Forelimb muscle (tissue), 1 donor: ENCODE measurements at places on chromosomes 16 and 17.

GRCh38 chr16:80084614-80085013 lies 456.2 kb upstream of the DYNLRB2 start:
- peak; percentile 67 for DNase-seq

DNA sequence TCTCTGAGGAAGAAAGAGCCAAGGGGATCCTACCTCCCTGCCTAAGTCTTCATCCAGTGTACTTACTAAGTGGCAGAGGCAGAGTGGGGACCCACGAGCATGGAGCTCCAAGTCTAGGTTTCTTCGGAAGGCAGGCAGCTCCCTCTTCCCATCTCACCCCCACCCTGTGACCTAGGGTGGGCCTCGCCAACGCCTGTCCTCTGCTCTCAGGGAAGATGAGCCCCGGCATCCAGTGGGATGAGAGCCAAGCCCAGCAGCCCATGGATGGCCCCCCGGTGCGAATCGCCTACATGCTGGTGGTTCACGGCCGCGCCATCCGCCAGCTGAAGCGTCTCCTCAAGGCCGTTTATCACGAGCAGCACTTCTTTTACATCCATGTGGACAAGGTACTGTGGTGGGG lies 8.3 kb downstream of the XYLT2 start:
- DNase-seq: no peak

DNA sequence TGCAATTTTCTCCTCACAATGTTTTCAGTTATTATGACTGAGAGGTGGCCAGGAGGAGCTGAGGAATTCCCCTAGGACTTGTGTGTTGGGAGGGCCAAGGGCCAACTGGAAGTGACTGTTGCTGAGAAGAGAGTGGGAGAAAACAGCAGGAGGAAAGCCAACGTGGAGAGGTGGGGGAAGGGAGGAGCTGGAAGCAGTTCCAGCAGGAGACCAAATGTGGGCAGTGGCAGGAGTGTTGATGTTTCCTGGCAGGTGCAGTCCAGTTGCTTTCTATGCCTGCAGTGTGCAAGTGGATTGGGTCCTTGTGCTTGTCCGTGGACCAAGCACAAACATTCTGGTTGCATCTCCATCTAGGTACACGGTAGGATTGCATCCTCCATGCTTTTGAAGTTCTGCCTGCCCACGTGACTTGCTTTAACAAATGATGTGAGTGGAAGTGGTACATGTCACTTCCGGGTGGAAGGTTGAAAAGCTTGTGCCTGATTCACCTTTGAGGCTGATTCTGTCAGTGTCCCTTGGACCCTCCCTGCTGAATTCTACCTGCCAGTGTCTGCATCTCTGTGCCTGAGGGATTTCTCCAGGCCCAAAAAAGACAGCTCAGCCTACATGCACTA lies 54.7 kb upstream of the CRHR1 start:
- DNase-seq: no peak

GRCh38 chr17:7560172-7561027 lies 1.3 kb upstream of the SENP3 start:
- DNase-seq: no peak

GRCh38 chr17:45871718-45872117 lies 22.6 kb upstream of the MAPT start:
- no peak for DNase-seq

DNA sequence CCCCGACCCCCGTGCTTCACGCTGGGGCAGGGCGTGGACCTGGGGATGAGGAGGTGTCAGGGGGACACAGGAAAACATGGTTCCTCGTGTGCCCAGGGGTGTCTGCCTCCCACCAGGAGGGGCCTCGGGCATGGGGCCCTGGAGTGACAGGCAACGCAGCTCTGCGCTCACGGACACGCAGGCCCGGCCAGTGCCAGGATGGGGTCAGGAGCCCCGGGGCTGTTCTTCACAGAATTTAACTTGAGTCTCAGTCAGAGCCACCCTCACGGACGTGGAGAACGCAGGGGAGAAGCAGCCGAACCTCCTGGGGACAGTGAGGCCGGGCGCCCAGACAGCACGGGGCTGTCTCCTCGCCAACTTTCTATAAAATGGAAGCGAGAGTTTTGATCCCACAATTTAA lies 16.7 kb downstream of the UNKL start:
- DNase-seq: no peak

DNA sequence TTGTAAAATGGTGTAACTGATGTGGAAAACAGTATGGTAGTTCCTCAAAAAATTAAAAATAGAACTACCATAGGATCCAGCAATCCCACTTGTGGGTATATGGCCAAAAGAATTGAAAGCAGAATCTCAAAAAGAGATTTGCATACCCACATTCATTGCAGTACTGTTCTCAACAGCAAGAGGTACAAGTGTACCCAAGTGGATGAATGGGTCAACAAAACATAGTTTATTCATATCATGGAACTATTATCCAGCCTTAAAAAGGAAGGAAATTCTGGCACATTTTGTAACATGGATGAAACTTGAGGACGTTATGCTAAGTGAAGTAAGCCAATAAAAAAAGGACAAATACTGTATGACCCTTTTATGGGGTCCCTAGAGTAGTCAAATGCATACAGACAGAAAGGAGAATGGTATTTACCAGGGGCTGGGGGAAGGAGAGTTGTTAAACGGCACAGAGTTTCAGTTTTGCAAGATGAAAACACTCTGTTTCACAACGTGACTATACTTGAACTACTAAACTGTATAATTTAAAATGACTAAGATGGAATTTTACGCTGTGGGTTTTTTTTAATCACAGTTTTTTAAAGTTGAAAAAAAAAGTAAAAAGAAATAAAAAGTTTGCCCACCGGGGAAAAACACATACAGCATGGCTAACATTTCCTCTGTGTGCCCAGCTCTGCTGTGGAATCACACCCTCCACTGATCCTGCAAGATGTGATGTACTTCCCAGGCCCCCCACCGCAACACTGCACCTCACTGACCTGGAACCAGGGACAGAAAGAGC lies 6.1 kb downstream of the TVP23A start:
- DNase-seq: no peak

DNA sequence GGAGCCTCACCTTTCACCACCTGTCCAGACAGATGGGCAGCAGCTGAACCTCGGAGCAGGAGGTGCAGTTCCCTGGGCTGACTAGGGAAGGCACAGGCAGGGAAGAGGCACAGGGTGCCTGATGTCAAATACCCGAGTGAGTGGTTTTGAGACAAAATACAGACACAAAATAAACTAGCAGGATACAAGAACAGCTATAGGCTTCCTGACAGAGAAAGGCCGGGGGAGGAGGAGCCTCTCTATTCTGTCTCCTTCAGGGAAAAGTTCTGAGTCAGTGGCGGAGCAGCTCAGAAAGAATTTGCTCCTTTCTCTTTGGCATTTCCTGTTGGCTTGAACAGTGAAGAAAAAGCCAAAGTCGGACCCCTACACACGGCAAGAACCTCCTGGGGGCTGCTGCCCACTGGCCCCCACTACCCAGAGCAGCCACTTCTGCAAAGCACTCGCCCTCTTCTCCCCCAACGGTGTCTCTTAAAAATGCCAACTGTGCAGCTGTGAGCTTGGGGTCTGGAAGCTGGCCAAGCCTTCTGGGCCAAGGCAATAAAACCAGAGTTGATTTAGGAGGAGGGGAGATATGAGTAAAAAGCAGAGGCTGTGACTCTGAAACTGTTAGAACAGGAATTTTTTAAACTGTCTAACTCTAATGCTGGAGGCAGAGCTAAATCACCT lies 14.4 kb upstream of the FAAP100 start:
- DNase-seq: peak; percentile 47

- DNase-seq: no peak
These were observed 141.8 kb downstream of the LAT start for GRCh38 chr16:29126616-29127015.

DNA sequence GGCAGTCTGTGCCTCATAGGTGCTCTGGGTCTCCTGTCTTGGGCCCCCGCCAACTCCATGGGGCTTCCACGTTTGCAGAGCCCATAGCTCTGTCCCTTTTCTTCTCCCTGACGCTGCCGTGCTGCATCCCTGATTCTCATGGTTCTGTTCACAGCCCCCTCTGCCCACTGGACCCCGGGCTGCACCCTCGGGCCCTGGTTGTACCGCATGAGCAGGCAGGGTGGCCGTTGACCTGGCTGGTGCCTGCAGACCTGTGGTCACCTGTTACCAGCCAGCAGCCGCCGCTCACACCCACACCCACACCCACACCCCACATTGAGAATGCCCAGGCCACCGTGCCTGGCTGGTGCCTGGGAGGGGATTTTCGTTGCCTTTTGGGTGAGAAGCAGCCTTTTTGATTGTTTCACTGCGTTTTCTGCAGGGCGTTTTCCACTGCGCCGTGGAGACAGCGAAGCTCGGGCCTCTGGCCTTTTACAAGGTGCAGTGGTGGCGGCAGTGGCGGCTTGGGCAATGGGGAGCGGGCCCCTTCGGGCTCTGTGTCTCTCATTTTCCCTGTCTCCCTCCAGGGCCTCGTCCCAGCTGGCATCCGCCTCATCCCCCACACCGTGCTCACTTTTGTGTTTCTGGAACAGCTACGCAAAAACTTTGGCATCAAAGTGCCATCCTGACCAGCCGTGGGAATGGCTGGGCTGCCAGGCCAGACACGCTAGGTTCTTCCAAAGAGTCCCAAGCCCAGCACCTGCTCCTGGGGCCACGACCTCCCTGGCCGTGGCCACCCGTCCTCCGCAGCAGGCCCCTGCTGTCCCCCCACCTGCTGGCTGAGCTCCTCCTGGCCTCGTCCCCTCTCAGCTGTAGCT lies 7.6 kb downstream of the SLC25A10 start:
- no peak for DNase-seq

DNA sequence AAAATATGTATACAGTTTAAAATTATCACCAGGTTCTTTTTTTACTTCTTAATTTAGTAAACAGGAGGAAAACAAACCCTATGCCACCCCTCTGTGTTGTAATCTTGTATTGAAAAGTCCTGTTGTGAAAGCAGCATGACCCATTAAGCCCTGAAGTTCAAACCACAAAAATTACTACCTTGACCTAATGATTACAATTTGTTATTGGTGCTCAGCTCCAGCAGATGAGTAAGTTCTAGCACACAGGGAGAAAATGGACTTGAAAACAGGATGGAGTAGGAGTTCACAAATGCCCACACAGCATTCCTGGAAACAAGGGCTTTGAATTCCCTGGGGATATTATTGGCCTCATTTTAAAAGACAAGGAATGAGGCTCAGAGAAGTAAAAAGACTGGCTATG lies 505.8 kb upstream of the ERCC4 start:
- no peak for DNase-seq

GRCh38 chr16:48310908-48311641 lies 63.7 kb upstream of the ABCC11 start:
- DNase-seq: no peak
